Cardiac fibroblast (primary cell): ENCODE measurements at places on chromosomes 4 and X.

DNA sequence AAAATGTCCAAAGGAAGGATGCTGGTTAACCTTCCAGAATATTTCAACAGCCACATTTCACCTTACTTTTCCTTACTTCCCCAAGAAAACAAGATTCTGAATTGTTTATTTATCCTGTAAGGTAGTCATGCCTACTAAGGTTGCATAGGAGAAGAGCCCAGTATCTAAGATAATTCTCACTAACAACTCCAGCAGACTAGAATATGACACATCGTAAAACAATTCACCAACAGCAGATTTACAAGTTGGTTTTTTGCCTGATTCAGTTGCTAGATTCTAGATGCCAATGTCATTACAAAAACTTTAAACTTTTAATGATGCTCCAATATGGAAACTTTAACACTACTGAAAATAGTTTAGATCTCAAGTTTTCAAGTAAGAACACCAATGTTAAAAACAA lies 176.4 kb downstream of the IL13RA2 start:
- peak; percentile 0 for DNase-seq

DNA sequence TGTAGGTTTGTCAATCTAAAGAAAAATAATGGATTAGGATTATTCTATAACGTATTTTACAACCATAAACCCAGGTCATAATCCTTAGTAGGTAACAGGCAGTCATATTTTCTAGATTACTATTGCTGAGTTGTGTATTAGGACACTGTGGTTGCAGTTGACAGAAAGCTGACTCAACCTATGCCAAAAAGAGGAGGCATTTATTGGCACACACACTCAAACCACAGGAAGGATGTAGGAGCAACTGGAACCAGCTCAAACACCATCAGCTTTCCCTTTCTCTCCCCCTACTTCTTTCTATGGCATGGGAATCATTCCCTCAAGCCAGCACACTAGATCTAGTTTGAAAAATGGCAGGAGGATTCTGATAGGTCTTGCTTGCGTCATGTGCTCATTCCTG lies 136.4 kb upstream of the FAM9C start:
- DNase-seq, result peak; percentile 70

DNA sequence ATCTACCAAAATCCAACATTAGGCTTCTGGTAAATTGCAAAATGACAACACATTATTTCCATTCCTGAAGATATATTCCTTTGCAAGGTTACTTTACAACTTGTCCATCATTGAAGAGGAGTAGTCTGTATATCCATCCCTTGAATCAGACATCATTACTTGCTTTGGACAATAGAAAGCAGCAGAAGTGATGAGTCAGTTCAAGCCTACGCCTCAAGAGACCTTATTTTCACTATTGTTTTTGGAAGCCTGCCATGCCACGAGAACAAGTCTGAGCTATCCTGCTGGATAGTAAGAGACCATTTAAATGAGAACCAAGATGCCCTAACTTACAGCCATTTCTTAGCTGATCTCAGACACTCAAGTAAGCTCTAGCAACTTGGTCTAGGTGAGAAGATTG lies 246.0 kb upstream of the HHIP start:
- peak; percentile 96 for DNase-seq

DNA sequence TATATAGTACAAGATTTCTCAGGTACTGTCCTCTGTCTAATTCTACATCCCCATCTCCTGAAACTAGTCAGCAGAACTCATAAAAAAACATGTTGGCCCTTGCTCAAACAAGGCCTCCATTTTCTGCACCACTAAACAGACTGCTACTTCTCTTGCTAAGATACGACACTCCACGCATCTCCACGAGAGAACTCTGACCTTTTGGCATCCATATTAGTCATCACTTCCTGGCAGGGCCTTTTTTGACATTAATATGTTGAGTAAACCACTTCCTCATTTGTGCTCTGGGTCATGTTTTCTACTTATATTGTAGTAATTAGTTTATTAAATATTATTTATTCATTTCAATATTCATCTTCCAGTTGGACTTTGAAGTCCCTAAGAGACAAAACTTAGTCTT lies 65.6 kb downstream of the DCAF8L1 start:
- peak; percentile 32 for DNase-seq

DNA sequence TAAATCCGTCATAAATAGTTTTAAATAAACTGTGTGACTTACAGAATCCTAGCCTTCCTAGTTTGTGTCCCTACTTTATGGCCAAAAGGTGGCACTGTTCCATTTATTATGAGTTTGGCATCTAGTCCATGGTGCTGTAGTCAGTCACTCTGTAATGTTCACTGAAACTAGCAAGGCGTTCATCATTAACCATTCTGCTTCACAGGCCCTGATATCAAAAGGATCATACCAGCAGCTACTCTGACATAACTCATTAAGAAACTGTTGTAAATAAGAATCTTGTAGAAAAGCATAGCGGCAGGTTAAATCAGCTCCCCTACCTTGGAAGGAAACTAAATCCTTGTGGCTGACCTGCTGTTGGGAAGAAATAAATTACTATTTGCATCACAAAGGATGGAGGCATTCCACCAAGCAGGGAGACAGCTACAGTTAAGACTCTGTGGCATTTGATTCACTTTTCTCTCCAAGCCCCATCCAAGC lies 919.6 kb upstream of the DIAPH2 start:
- peak; percentile 52 for DNase-seq

DNA sequence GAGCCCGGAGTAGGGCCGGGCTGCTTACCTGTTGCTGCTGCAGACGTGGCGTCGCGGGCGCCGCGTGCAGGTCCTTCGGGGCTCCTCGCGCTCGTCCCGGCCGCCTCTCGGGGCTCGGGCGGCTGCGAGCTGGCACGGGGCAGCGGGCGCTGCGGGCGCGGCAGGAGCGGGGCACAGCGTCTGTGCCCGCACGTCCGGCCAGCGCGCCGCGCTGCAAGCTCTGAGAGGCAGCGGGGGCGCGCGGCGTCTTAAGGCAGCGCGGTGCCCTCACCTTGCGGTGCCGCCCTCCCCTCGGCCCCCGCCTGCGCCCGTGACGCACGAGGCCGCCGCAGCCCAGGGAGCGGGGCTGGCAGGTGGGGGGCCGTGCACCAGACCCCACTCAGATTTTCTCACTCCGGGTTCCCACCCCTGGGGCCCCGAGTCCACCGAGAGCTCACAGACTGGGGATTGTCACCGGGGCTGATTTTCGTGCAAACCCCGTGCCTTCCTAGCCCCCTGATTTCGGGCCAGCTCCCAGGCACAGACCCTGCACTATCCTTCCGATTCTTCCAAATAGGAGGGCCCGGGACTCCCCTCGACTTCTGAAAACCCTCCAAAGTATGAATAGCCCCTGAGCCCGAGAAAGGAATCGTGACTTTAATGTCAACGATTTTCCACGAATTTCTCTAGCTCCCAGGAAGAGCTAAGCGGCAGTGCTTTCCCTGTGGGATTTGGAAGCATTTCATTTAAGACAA lies at the start of gene GPR101:
TSS of gene GPR101 (minus strand) at position 222 of the 734 bp plus-strand sequence. CDS start 2,321 bp downstream, outside the sequence.
- DNase-seq, result no peak

GRCh38 chr4:56995525-56995924 lies 16.8 kb downstream of the POLR2B start:
- DNase-seq, result peak; percentile 97

GRCh38 chr4:105990933-105991332 lies 95.7 kb downstream of the NPNT start:
- DNase-seq, result peak; percentile 62

GRCh38 chr4:156838761-156839160 lies 132.8 kb downstream of the PDGFC start:
- peak; percentile 27 for DNase-seq

DNA sequence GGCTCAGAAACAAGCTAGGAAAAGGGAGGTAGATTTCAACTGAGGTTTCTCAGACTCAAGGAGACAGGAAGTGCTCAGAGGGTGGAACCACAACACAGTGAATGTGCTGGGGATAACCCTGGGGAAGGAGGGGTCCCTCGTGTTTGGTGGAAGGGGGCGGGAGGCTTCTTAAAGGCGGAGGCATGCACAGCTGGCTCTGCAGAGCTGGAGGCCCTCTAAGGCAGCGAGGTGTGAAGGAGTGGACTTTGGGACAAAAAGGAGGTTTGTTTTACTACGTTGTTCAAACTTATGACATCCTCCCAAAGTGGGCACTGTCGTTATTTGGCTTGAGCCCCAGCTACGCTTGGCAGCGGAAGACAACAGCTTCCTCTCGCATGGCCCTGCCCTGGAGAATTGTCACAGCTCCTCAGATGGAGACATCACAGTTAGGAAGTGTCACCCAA lies 21.7 kb upstream of the MTM1 start:
- no peak for DNase-seq

GRCh38 chrX:107766470-107767150 lies 9.0 kb downstream of the TSC22D3 start:
- DNase-seq, result peak; percentile 78

DNA sequence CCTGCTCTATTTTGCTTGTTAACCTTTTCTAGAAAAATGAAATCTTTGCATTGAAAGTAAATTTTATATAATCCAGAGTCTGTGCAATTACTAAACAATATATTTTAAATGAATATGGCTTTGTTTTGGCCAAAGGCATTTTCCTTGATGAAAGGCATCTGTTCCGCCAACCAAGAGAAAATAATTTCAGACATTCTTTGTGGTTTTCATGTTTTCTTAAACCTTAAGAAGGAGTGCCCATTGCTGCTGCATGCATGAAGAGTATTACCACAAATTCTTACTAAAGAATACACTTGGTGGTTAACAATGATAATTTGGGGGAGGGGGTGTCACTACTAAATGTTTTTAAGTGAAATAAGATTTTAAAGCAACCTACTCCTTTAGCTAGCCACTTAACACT lies 2.7 kb upstream of the PDGFC start:
- DNase-seq, result peak; percentile 85

- DNase-seq, result no peak
These were observed 102.2 kb downstream of the OR13H1 start for GRCh38 chrX:131646106-131646505.

DNA sequence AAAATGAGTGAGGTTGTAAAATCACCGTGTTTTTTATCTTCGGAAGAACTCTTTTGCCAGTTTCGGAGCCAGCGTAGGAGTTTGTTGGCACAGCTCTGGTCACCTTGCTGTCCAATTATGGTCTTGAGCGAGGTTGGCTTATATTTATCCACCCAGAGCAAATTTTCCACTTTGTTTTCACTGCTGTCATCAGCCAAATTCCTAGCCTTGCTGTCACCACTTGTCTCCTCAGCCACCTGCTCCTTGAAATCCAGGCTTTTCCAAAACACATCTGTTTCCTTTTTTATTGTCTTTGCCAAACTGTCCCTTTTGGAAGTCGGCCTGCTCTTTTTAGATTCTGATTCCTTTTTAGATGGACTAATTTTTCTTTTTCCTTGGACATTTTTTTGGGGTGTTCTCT lies 57.6 kb downstream of the RFC1 start:
- DNase-seq, result peak; percentile 8

DNA sequence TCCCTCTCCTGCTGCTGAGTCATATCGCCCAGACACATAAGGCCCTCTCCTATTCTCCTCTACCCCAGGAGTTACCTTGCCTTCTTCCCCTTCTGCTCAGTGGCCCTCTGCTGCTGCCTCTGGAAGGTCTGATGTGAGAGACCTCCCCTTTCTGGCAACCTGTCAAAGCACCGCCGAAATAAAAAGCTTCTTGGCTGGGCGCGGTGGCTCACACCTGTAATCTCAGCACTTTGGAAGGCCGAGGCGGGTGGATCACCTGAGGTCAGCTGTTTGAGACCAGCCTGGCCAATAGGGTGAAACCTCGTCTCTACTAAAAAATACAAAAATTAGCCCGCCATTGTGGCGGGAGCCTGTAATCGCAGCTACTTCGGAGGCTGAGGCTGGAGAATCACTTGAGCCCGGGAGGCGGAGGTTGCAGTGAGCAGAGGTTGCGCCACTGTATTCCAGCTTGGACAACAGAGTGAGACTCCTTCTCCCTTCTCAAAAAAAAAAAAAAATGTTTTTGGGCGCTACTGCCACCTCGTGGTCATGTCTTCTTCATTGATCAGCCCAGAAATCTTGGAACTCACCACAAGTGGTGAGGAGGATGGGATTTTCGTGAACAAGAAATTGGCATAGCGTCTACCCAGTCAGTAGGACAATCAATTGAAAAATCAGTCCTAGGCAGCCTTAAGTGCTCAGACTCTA lies 8.6 kb upstream of the ZXDA start:
- DNase-seq, result peak; percentile 59

GRCh38 chr4:160745126-160745525 lies 1418.7 kb downstream of the FSTL5 start:
- DNase-seq, result no peak

DNA sequence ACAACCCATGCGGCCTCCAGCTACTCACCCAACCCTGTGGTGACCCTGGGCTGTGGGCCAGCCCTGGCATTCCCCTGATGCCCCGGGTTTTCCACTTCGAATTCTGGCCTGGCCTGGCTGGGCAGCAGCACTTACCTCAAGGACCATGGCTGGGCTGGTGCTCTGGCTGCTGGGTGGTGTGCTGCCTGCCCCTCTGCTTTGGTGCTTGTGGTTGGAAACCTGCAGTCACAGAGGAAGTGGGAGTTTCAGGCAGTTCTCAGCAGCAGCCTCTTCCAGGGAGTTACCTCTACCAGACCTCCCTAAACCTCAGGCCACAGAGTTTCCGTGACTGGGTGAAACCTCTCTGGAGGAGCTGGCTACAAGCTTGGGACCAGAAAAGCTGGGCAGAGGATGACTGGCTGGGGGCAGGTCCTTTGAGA lies at the start of gene CXCR3:
TSS of gene CXCR3 (minus strand) at position 209 of the 419 bp plus-strand sequence. CDS start at position 147, 62 bp downstream.
- DNase-seq, result no peak

- no peak for DNase-seq
These were observed 12.4 kb downstream of the PAQR3 start for GRCh38 chr4:78926826-78927225.

DNA sequence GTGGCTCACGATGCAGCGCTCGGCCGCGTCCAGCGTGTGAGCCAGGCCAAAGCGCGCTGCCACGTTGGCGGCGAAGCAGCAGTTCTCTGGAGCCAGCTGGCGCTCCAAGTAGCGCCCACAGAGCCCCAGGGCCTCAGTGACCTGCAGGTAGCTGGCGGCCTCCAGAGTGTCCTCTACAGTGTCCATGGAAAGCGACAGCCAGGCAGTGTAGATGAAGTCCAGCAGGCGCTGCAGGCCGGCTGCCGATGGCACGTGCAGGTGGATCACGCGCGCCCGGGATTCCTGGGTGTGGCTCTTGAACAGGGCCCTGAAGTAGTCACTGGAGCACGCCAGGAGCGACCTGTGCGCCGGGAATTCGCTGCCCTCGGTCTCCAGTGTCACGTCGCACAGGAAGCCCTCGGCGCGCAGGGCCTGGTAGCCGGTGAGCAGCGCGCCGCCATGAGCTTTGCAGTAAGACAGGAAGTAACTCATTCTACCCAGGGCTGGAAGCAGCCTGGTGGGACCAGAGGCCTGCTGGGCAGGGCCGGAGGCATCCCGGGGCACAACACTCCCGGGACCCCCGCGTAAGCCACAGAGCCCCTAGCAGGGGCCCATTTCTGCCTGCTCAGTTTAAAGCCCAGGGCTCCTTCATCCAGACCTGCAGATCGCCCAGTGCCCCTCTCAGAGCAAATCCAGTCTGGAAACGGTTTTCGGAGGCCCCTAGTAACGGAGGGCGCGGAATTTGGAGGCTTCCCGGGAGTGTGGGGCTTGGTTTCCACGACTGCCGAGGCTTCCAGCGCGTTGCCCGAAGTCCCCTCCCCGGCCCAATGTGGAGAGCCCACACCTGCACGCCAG lies 595 bp downstream of the KLHL34 start:
- no peak for DNase-seq
